ENCODE measurements at places on chromosomes 12 and 14.

DNA sequence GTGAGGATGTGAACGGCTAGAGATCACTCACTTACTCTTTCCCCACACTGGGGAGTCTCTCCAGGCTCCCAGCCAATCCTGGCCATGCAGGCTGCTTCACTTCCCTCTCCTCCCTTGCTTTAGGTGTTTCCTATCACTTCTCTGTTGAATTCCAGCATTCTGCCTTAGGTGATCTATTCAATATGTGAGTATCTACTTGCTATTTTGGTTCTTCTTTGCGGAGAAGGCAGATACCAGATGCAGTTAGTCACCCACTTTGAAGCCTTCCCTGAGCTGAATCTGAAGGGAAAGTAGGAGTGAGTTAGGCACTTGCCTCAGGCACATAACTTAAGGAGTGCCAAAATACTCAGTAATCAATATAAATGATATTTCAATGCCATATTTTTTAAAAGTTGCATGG is 36.0 kb upstream of the FAR2 start:
- DNase-seq, result no peak

GRCh38 chr12:95458761-95459160 is 15.2 kb upstream of the METAP2 start:
- DNase-seq, result no peak

- DNase-seq, result no peak
Measured at GRCh38 chr12:103832048-103832997, 8.7 kb downstream of the NT5DC3 start.

- DNase-seq, result no peak
Measured at GRCh38 chr14:80981156-80981555, 25.7 kb downstream of the TSHR start.

DNA sequence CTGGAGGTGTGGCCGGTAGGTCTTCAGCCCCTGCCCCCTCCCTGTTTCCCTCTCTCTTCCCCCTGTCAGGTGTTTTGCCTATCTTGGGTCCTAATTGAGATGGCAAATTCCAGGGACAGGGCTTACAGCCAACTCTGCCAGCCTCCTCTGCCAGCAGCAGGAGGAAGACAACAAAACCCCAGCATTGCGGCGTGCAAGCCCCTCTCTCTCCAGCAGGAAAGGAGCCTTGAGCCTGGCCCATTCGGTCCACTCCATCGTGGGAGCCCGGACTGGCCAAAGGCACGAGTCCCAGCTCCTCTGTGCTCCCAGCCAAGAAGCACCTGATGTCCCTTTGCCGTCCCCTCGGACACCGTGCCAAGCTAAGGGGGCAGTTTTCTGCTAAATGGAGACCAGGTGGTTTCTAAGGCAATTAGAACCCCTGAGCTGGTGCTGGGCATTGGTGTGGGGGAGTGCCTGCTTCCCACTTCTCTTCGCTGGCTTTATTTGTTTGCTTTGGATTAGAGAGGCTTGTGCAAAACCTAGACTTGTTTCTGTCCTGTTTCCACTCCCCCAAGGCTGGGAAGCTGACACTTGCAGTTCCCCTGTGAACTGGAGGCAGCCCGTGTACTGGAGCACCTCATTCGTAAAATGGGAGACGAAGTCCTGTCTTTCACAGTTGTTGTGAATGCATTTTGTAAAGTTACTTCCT is 57.1 kb upstream of the LHX5 start:
- peak; percentile 53 for DNase-seq

- no peak for DNase-seq
Measured at GRCh38 chr14:90727082-90727481, 89.1 kb downstream of the TTC7B start.

GRCh38 chr12:63888908-63889635 is 44.6 kb downstream of the SRGAP1 start:
- no peak for DNase-seq

DNA sequence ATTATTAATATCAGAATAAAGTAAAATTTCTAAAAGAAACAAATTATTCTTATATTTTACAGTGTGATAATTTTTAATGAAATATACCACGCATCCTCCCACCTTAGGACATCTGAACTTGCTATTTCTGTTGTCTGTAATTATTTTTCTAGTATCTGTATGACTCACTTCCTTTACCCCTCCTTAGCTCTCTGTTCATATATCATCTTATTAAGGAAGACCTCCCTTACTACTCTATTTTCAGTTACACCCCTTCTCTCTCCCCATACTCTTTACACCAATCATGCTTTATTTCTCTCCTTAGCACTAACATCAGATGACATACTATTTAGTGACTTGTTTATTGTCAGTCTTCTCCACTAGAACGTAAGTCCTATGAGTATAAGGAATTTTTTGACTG is 34.2 kb upstream of the C12orf50 start:
- no peak for DNase-seq

DNA sequence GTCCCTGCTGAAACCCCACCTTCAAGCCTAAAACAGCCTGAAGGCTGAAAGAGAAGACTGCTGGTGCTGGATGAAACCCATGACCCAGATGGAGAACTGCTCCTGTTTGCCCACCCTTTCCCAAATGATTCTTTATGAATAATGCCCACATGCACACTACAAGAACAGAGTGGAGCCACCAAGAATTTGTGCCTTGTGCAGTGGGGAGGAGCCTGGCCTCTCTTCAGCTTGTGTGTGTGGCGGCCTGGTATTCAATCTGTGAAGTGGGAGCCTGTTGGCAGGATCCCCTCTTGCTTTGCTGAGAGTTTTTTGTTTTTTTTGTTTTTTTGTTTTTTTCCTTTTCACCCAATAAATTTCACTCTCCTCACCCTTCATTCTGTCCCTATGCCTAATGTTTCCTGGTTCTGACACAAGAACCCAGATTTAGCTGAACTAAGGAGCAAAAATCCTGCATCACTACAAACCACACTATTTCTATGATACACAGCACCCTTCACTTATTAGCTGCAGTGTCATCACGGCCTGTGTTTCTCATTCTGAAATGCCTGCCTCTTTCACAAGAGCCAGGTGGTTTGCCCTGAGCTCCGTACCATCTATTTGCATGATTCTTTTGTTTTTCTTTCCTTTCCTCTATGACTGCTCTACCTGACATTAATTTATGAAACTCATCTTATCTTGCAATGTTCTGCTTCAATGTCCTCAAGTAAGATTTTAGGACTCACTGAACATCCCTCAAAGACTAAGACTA is 585.5 kb upstream of the ATXN7L3B start:
- no peak for DNase-seq

DNA sequence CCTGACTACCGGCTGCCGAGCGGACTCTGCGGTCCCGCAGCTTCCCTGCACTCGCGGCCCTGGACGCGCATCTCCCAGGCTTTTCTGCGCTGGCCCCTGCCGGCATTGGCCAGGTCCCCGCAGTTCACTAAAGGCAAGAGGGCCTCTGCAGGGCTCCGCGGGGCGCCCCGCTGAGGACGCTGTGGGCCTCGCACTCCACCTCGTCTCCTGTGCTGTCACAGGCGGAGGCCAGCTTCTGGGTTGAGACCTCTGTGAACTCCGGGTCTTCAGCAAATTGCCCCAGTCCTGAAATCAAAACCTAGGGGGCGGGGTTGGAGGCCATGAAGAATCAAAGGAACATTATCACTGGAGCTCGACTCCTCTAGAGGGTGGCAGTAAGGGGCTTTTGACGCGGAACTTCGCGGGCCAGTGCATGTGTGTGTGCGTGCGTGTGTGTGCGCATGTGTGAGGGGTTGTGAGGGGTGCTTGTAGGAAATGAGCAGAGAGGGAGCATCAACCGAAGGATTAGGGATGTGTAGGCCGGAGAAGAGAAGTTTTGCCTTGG is 68.5 kb upstream of the CAPRIN2 start:
- DNase-seq, result no peak

DNA sequence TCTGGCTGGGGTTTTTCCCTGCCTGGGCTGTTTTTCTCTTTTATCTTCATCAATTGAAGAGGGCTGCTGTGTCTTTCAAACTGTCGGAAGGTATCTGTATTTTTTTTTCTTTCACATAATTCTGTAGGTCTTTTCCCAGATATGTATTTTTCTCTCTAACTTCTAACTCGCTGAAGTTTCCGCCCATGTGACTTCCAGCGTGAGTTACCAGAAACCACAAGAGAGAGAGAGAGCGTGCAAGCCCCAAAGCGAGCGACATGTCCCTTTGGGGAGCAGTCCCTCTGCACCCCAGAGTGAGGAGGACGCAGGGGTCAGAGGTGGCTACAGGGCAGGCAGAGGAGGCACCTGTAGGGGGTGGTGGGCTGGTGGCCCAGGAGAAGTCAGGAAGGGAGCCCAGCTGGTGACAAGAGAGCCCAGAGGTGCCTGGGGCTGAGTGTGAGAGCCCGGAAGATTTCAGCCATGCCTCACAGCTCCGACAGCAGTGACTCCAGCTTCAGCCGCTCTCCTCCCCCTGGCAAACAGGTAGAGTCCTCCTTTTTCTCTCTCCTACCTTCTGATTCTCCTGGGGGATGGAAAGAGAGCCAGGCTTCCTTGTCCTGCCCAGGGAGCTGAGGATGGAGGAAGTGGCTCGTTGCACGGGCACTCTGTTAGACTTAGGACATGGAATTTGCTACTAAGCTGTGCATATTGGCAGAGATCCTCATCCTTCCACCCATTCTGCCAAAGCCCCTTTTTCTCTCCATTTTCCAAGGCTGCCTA is at the start of gene BATF:
Gene BATF (plus strand): TSS at position 246 of the 759 bp plus-strand sequence. CDS start 214 bp downstream, at position 460.
- no peak for DNase-seq

GRCh38 chr14:65972346-65972870 is 513.8 kb upstream of the CCDC196 start:
- DNase-seq, result no peak

GRCh38 chr12:79161249-79161934 is 296.8 kb downstream of the SYT1 start:
- DNase-seq, result no peak

- DNase-seq, result no peak
Measured at GRCh38 chr14:61064856-61065255, 83.8 kb downstream of the SLC38A6 start.

DNA sequence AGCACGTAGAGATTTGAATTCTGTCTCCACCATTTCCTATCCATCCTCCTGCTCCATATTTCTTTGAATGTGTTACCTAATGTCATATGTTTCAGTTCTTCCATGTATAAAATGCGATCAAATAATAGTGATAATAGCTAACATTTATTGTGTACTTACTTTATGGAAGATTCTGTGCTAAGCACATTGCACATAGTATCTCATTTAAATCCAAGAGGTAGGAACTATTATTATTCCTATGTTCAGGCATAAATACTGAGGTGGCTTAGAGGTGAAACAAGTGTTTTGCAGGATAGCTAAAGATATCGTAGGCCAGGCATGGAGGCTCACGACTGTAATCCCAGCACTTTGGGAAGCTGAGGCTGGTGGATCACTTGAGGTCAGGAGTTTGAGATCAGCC is 17.5 kb upstream of the AICDA start:
- no peak for DNase-seq

- DNase-seq, result no peak
Measured at GRCh38 chr14:73162251-73162650, 25.9 kb downstream of the PSEN1 start.

- DNase-seq, result no peak
Measured at GRCh38 chr14:79167957-79168356, 997.8 kb downstream of the NRXN3 start.

- no peak for DNase-seq
Measured at GRCh38 chr14:85578930-85579329, 49.0 kb downstream of the FLRT2 start.

- DNase-seq, result no peak
Measured at GRCh38 chr14:105261781-105262180, 13.4 kb downstream of the BTBD6 start.

GRCh38 chr12:92557422-92557724 is 145.4 kb upstream of the PLEKHG7 start:
- no peak for DNase-seq

GRCh38 chr14:23307146-23307530 is 505 bp downstream of the BCL2L2 start:
- no peak for DNase-seq

- DNase-seq, result no peak
Measured at GRCh38 chr12:122977153-122977552, 2.1 kb downstream of the OGFOD2 start.

DNA sequence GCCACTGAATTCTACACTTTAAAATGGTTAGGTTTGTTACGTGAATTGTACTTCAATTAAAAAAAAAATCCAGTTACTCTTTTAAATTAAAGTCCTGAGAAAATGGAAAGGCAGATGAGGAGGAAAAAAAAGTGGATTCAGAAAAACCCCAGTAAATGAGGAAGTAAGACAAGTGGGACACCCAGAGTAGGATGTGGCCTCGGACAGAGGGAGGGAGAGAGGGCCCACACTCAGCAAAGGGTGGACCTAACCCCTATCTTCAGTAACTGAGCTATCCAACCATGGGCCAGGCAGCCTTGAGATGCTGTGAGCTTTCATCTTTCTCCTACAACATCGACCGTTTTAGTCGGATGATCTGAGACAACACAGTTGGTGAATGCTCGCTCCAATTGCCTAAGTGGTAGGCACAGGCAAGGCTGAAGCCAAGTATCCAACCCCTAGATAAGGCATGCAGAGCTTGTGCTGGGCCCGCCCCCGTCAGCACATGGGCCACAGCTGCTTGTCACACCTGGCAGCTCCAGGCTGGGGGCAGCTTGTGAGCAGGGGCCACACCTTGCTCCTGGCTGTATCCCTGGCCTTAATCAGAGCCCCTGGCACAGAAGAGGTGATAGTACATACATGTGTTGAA is 142.1 kb downstream of the TTC7B start:
- DNase-seq, result no peak

DNA sequence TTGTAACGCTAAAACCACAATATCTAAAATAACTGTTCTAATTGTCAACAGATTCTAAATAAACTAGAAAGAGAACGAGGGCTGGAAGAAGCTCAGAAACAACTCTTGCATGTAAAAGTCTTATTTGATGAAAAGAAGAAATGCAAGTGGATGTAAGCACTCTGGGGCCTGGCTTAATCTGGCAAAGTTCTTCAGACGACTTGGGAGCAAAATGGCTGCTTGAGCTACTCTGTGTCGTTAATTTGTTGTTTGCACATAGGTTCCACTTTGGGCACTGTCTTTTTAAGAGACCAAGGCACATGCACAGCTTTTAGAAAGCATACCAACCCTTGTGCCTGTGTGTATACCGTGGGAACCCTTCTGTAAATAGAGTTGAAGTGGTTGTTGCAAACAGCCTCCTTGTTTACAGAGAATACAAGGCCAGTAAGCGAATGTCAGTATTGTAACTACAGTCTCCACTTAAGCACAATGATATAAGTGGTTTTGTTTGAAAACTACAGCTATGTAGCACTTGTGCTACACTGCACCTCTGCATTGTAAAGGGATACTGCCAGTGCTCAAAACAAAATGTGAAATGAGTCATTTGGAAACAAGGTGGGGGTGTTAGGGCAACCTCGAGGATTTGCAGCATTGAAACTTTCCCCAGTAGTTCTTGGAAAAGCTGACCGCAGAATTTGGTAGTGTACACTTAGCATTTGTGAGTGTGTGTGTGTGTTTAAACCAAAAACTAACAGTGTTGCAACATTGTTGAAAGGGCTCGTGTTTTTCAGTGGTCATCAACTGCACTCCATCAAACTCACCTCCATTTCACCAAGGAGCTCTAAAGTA is 154.3 kb downstream of the CEP83 start:
- no peak for DNase-seq

- no peak for DNase-seq
Measured at GRCh38 chr14:92719890-92720323, 28.5 kb downstream of the LGMN start.
